CD4-positive, alpha-beta T cell treated with Interferon gamma for 1 hour (primary cell): ENCODE measurements at places on chromosomes 3 and 15.

GRCh38 chr3:31404871-31405270 is 127.9 kb upstream of the STT3B start:
- DNase-seq, result no peak

- no peak for DNase-seq
These were observed 32.4 kb upstream of the SPPL2A start for GRCh38 chr15:50797926-50798325.

DNA sequence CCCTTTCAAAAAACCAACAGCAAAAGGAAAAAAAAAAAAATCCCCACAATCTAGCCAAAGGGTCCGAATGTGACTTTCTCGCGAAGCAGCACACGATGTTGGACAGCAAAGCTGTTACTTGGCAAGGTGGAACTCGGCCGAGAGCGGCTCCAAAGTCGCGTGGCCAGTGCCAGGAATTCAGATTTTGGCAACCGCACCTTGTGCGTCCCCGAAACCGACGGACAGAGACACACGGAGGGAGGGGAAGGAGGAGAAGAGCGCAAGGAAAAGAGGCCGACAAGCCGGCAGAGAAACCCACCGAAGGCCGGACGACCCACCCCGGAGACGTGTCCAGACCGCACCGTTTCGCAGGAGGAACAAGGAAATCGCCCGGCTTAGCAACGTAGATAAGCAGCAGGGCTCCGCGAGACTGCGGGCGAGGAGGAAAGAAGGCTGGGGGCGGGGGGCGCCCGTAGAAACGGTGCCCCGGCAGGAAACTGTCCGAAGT is 517.3 kb downstream of the MECOM start:
- DNase-seq, result no peak

DNA sequence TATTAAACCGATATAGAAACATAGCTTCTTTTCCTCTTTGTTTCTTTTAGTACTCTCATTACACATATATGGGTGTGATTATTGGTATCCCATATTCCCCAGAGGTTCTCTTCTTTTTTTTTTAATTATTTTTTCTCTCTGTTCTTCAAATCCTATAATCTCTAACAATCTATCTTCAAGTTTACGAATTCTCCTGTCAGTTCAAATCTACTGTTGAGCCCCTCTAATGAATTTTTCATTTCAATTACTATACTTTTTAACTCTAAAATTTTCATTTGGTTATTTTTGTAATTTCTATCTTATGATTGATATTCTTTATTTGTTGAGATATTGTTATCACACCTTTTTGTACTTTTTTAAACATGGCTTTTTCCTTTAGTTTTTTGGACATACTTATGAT is 64.1 kb downstream of the RSL24D1 start:
- no peak for DNase-seq

DNA sequence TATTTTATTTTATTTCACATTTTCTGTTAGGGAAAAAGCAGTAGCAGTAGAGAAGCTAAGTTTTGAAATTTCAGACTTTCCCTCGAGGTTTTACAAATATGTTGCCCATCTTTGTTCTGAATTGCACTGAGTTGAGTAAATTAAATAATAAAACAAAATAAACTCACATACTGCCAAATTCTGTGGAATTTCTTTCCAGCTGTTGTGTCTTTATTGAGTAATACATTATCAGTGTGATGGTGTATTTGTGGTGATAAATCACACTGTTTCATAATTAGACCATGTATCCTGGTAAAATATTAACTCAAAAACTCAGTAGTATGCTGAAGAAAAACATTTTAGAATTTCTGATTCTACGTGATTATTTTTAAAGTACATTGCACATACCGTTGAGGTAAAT is 592.1 kb downstream of the SI start:
- no peak for DNase-seq

- no peak for DNase-seq
These were observed 49.1 kb downstream of the UBR1 start for GRCh38 chr15:43056696-43057095.

GRCh38 chr3:10744098-10744465 is 71.9 kb upstream of the SLC6A11 start:
- no peak for DNase-seq

DNA sequence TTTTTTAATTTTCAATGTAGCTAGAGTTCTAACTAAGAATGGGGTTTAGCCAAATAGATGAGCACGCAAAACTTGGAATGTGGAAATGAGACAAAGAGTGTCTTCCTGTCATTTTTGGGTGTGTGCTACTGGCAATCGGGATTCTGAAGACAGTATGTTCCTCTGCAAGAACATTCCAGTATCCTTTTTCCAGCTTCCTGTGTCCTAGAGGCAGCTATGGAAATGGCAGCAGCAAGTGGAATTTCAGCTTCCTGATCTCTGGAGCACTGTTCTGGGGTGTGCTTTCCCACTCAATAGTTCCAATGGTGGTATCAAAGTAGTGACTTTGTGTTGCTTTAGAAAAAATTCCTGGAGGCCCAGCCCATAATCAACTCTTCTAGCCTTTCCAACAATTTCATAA is 642.9 kb upstream of the KCNMB2 start:
- DNase-seq, result no peak

DNA sequence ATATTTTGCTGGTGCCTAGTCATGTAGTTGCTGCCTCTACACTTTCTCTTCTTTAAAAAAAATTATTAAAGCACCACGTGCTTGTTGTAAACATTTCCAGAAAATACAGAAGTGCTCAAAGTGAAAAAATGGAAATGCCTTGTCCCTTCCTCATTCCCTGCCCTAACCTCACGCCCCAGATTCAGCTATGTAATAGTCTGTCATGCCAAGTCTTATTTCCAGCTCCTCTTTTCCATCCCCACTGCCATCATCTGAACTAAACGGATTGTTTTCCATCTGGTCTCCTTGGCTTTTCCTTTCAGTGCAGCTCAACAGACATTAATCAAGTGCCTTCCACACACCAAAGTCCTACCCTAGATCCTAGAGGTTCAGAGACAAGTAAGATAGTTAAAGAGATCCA is 15.5 kb downstream of the ZNF774 start:
- DNase-seq, result no peak

DNA sequence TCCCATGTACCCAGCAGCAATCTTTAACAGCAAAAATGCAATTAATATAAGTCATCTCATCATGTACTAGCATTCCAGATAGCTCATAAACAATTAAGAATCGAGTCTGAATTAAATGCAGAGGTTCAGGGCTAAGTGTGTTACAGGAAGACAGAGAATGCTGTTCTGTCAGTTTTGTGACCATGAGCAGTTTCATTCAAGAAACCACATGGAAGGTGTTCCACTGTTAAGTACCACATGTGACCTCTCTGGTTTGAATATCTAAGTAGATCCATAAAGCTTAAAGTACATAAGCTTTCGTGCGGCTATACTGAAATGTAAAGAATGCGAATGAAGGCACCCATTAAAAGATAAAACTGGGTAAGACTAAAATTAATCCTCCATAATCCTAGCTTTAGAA is 272.3 kb downstream of the IL5RA start:
- no peak for DNase-seq

- DNase-seq, result no peak
These were observed 146.6 kb downstream of the RBMS3 start for GRCh38 chr3:29427266-29428103.

GRCh38 chr3:113263020-113263419 is 51.7 kb downstream of the BOC start:
- no peak for DNase-seq

GRCh38 chr3:145716519-145716918 is 444.5 kb downstream of the PLOD2 start:
- no peak for DNase-seq

- DNase-seq, result no peak
These were observed 32.3 kb downstream of the MYO1E start for GRCh38 chr15:59340325-59340724.

- no peak for DNase-seq
These were observed 12.4 kb upstream of the SYN2 start for GRCh38 chr3:11991751-11992150.

- no peak for DNase-seq
These were observed 337.8 kb downstream of the RBMS3 start for GRCh38 chr3:29618395-29619282.

DNA sequence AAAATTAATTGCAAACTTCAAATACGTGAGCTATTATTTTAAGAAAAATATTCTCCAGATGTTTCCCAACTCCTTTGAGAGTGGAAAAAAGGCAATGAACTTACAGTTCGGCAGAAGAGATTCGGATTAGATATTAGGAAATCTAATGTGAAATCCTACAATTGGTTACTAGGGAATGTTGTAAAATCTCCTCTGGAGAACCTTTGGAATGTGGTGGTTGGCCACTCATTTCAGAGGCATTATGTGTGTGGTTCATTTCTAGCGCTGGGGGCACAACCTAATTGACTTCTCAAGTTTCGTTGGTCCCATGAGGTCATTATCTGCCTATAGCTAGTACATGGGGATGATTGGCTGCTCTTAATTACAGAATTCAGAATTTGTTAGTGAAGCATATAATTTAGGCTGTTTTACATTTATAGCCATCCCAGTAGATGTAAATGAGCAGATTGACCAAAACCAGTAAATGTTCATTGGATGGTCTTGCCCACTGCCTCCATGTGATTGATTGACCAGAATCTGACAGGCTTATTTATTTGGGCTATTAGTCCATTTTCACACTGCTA is 34.6 kb upstream of the CMSS1 start:
- DNase-seq, result no peak

DNA sequence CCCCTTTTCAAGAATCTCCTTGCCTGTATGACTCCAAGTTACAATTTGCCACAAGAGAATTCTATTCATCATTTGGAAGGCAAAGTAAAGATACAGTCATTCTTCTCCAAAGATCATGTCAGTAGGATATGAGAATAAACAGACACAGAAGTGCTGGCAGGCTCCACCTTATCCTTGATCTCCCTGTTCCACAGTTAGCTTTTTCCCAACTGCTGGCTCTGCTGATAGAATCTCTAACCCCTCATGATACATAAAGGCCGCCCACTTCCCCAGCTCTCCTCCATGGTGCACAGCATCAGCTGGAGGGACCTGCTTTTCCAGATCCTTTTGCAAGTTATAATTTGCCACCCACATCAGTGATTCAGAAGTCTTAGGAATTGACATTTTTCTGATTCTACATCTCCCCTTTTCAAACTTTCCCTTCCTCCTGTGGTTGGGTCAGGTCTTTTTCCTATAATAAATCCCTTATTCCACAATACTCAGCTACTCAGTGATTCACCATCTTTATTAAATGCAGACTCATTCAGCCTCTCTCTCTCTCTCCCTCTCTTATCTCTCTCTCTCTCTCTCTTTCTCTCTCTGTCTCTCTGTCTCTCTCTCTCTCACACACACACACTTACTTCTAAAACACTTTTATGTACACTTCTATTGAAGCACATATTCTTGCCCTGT is 465.4 kb downstream of the GBE1 start:
- no peak for DNase-seq

DNA sequence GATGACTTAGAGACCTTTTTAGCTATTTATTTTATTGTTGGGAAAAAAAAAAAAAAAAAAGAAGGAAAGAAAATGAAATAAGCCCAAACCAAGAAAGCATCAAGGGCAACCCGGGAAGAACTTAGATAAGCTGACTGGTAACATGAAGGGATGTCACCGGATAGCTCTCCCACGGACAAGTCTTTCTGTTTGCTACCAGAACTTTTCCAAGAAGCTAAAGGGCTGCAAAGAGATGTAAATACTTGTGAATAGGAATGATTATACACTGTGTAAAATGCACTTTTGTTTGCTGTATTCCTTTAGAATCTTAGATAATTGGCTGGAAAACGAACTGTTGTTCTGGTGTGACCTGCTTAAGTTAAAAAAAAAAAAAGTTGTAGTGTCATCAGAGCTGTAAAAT is 2.8 kb downstream of the FOXB1 start:
- no peak for DNase-seq

- no peak for DNase-seq
These were observed 312.5 kb downstream of the TIGIT start for GRCh38 chr3:114606336-114606735.

GRCh38 chr3:64578797-64579196 is 109.0 kb downstream of the ADAMTS9 start:
- DNase-seq, result no peak

DNA sequence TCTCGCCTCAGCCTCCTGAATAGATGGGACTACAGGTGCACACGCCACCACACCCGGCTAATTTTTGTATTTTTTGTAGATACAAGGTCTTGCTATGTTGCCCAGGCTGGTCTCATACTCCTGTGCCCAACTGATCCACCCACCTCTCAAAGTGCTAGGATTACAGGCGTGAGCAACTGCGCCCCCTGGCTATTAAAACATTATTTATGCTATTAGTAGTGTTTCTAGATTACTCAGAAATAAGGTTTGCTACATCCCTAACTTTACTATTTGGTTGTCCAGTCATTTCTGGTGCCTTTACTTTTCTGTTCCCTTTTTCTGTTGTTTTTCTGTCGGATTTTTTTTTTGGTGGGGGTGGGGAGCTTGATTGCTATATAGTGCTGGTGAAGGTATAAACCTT is 393.6 kb upstream of the TPM1 start:
- DNase-seq, result no peak

DNA sequence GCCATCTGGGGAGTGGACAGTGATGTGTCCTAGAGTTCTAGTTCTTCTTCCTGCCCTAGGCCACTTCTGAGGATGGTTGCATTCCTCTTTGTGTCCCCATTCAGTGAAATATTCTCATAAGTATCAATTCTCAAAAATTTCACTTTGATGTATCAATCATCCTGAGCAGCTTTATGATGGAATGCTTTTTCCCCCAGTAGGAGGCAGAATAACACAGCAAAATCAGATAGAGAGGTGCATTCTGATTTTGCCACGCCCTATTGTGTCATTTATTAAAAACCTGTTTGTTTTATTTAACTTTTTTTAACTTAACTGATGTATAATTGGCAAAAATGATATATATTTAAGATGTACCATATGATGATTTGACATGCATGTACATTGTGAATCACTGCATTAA is 656.0 kb upstream of the GRM7 start:
- DNase-seq, result no peak

- no peak for DNase-seq
These were observed 27.5 kb upstream of the FAM81A start for GRCh38 chr15:59410391-59410896.

DNA sequence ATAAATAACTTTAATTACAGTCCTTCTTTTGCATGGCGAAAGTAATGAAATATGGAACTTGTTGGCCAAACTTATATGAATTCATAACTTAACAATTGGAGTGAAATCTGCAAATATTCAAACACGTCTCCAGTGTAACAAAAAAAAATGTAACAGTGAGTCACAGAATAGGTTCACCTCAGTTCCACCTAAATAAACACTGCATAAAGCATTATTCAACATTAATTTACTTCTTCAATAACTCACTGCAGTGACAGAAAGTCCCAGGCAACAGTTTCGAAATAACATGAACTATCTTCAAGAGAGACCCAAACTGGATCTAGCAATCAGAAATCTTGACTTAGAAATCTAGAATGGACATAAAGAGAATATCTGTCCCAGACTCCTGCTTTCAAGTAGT is 75.6 kb downstream of the GMNC start:
- DNase-seq, result no peak
